ENCODE measurements at places on chromosomes 3 and 15. TPM values are rescaled to one million over a fixed set of nuclear protein-coding genes. Genes with fewer than 3 reads are reported as not detected.

DNA sequence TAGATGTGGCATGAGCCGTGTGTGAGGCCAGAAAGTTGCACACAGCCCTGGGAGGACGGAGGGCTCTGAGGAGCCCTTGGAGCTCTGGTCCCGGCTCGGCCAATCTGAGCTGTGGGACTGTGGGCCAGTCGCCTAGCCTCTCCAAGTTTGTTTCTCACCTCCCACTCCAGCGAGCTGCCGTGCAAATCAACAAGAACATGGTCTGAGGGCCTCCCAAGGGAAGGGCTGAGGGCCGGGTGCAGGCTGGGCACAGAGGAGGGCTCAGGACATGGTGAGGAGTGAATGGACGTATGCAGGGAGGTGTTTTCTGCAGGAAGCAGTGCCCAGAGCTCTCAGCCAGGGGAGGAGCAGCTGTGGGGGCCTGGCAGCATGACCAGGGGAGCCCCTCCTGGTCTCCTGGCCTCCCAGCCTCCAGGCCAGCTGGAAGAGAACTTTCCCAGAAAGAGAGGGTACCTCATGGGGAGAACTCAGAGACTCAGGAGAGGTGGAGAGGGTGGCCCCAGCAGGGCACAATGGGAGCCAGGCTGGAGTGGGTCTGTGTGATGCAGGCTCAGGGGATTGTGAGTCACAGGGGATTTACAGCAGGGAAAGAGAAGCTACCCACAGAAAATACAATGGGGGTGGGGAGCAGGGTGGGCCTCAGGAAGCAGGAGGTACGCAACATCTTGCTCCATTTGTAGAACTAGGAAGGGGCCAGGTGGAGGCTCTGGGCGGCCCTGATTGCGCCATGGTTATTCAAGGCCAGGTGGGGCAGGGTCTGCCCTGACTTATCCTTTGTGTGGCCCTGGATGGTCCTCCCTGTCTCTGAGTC is 24.8 kb downstream of the PSTPIP1 start:
- DNase-seq, result no peak

DNA sequence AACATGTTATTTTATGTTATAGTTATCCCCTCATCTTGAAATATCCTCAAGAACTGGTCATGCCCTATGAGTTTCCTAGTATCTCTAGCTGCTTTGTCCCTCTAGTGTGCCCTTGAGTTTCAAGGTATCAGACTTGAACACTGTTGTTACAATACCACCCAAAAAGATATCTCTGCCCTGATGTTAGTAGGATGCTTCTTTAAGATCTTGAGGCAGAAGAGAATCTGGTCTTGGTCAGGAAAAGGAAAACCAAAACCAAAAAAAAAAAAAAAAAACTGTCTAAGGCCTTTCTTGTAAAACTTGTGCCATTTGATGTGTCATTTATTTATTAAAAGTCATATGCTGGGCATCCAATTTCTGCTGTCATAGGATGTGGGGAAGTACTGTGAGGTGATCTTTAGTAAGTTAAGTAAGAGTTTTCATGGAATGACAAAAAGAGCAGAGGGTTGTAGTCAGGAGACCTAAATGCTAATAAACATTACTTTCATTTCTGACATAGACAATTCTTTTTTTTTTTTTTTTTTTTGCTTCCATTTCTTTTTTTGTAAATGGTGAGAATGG is 229.7 kb downstream of the NECTIN3 start:
- no peak for DNase-seq

- DNase-seq, result no peak
Observed at GRCh38 chr3:10505050-10505790, at the start of gene ATP2B2. Gene ATP2B2, minus strand, starts transcription at chr3:10505586. Its CDS starts 56,043 bp downstream, at chr3:10449543.

GRCh38 chr3:115943579-115943978 is 320.3 kb downstream of the GAP43 start:
- DNase-seq, result no peak

DNA sequence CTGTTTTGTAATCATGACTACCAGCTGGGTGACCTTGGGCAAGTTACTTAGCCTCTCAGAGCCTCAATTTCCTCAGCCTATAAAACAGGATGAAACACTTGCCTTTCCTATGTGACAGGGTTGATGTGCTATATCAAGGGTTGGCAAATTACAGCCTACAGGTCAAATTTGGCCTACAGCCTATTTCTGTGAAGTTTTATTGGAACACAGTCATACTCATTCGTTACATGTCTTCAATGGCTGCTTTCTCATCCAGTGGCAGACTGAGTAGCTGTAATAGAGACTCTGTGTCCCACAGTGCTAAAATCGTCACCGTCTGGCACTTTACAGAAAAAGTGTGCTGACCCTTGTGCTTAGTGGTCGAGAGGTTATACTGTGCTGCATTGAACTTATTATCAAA is 16.6 kb downstream of the ABHD6 start:
- DNase-seq, result no peak

The MCF2L2 gene
- 0.23 TPM for polyA plus RNA-seq

The CYP8B1 gene
- polyA plus RNA-seq, result 0.05 TPM

The INSYN1 gene
- 5.5 TPM for polyA plus RNA-seq

The RASL12 gene
- polyA plus RNA-seq, result 11.8 TPM
